ENCODE measurements at places on chromosomes 4 and X. TPM values are rescaled to one million over a fixed set of nuclear protein-coding genes. Genes with fewer than 3 reads are reported as not detected.

Gene CXCL3
- 0.64 TPM for polyA plus RNA-seq

Gene TMPRSS11D
- polyA plus RNA-seq: 0.13 TPM

Gene ZMYM3
- 16.3 TPM for polyA plus RNA-seq

- DNase-seq: no peak
These were observed 109.2 kb downstream of the ARHGAP10 start for GRCh38 chr4:147840838-147841738.

DNA sequence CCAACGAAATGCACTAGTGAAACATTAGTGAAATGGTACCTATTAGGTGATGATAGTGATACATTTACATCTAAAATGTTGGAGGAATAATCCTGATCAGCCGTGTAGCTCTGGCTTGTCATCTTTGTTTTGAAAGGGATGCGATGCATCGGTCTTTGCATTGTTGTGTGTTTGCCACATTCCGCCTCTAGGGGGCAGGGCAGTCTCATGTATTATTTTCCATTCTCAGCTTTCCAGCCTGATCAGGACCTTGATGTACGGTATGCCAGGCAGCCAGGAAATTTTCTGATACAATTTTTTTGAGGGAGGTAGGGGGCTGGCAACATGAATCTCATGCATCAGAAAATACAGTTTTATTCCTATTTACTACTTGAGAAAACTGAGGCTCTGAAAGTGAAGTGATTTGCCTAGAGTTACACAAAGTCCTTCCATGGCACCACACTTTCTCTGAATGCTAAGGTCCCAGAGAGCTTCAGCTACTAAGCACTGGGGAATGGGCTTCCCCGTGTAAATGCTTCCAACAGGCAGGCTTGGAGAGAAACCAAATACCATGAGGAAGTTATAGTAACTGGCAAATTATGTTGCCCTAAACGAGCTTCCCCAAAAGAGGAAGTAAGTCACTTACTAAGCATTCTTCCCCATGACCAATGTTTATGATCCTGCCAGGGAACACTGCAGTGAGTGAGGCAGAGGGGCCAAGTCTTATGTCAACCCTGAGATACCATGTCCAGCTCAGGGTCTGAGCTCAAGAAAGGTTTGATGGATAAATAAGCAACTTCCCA, 31.8 kb upstream of the IQSEC2 start:
- peak; percentile 60 for DNase-seq

DNA sequence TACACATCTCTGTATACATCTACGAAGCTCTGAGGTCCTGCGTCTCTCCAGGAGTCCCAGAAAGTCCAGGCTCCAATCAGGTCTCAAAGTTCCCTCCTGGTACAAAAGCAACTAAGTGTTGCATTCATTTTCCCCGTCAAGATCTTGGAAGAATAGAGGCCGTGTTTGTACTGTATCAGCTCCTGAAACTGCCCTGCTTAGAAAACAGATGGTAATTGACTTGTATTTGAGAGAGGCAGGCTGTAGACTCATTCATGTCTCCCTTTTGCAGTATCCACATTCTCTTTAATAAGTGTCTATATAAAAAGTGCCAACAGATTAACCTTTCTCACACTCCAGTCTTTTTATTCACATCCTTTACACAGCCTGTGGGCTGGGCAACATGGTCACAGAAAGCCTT, 91.7 kb downstream of the HPGD start:
- DNase-seq: no peak

DNA sequence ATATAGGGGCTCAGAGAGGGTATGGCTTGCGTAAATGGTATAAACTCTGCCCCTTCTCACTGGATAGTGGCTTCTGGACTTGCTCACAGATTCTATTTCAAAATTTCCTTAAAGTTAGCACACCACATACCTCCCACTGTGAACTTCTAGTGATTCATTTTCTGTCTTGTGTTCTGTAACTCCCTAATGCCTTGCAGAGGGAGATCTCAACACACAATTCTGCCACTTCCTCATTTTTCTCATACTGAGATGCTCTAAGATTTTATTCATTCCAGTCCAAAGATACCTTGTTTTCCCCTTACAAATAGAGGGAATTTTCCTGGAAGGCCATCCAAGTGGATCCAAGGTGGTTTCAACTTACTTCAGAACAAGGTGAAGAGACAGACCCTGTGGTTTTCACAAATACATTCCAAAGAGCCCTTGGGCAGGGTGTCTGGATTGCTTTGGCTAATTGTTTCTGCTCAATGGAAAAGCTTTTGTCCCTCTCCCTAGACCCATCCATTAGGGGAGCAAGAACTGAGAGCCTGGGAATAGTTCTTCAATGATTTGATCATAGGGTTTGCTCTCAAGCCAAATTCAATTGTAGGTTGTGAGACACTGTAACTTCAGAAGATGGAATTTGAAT, 52.1 kb upstream of the CAPN6 start:
- no peak for DNase-seq

DNA sequence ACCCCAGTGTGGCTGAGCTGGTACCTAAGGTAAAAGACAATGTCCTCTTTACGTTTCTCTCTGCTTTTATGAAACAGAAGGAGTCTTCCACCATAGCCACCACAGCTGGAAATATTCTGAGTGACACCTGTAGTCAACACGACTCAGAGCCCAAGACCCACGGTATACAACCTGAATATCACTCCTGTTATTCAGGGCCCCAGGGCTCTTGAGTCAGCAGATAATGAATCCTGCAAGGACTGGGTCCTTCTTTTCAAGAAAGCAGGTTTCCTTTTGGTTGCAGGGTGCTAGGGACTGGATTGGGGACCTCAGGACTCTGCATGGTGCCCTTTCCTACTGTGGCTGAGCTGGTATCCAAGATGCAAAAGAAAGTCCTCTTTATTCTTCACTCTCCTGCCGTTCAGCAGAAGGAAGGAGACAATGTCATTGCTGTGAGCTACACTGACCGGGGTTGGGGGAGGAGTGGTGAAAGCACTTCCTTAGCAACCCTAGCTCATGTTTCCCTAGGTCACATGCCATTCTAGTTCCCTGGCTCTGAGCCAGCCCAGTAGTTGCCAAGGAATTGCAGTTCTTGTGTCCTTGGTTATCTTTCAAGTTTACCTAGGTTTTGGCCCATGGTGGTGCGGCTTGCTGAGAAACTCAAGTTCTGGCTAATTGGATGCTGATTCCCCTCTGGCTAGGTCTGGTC, 23.7 kb upstream of the UNC5C start:
- DNase-seq: no peak

- no peak for DNase-seq
These were observed 130.7 kb upstream of the CTSO start for GRCh38 chr4:156084373-156084772.

DNA sequence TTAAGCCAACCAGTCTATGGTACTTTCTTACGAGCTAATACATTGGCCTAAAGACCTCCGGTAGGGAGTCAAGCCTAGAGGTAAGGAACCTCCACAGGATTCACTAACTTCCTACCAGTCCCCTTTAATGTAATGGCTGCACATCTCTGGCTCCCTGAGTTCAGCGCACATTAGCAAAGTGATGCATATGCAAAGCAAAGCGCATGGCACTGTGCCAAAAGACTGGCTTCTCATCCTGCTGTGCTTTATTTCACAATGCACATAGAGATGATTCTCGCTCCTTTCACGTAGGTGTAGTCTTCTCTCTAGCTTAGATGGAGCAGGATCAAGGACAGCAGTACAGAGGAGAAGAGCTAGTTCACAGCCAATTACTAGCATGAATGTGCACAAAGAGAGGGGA, 14.6 kb upstream of the CLTRN start:
- DNase-seq: no peak

- DNase-seq: no peak
These were observed 12.3 kb upstream of the INPP4B start for GRCh38 chr4:142858446-142858845.

DNA sequence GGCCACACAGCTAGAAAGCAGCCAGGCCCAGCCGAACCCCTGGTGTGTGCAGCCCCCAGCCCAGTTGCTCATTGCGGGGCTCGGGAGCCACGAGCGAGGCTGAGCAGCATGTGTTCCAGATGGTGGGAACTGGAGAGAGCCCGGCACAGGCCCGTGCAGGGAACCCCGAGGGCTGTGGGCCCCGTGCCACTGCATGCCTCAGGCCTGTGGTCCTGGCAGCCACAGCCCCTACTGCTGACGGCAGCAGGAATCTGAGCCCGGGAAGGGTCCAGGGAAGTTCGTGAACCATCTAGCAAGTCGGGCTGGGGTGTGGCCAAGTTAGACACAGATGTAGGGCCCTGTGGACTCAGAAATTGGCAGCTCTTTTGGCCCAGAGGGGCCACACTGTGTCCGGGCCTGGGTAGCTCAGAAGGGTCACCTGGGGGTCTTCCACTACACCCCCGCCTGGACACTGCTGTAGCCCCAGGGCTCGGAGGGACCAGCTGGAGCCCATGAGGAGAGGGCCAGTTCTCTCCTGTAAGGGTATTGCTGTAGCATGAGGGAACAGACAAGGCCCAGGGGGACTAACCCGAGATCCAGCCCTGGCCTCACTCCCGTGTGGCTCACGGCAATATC, 12.1 kb downstream of the HTRA3 start:
- DNase-seq: peak; percentile 78

DNA sequence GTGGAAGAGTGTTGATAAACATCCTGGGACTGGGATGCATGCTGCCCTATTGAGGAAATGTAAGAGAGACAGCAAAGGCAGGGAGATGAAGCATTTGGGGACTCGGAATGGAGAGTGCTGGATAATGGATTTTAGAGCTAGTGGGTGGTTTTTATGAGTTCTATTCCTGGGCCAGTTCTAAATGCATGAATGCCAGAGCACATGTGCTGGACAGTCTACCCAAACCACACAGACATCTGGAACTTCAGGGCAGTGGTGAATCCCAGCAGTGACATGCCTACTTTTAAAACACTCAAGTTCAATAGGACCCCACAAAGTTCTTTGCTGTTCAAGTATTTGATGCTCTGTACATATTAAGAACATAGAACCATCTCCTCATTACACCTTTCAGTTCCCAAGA, 133.9 kb downstream of the CBR4 start:
- no peak for DNase-seq

GRCh38 chr4:40656201-40656863, 26.7 kb upstream of the RBM47 start:
- no peak for DNase-seq

DNA sequence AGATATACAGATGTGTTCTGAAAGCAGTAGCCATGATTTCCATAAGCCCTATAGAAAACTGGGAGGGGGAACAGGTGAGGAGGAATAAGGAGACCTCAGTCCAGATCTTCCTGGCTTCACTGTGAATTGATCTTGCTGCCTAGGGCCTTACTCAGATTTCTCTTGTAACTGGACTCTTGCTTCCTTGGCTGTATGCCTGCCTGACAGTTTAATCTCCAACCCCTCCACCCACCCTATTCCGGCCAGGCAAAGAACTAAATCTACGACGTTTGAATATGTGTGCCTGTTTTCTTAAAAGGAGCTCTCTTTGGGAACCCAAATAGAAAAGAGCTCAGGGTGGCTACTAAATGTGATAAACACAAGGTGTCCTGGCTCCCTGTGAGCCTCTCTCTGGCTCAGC, 173.0 kb downstream of the GPC3 start:
- DNase-seq: no peak

DNA sequence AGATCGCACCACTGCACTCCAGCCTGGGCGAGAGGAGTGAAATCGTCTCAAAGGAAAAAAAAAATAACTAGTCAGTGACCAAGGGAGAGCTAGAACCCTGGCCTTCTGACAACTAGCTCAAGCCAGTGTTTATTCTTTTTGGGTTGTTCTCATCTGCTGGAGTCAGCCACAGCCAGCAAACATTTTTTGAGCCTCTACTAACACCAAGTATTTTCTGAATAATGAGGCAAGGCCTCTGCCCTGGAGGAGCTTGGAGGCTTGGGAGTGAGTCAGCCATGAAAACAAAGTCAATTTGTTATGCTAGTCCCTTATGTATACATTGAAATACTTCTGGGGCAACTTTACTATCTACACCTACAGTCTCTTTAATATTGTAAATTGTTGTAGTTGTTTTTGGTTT, 46.5 kb downstream of the TMA16 start:
- DNase-seq: no peak

GRCh38 chr4:114076899-114077570, 97.6 kb upstream of the ARSJ start:
- no peak for DNase-seq
